ENCODE measurements at places on chromosomes 2 and 18.

GRCh38 chr2:196143730-196144131 lies 27.6 kb downstream of the STK17B start:
- no peak for DNase-seq

DNA sequence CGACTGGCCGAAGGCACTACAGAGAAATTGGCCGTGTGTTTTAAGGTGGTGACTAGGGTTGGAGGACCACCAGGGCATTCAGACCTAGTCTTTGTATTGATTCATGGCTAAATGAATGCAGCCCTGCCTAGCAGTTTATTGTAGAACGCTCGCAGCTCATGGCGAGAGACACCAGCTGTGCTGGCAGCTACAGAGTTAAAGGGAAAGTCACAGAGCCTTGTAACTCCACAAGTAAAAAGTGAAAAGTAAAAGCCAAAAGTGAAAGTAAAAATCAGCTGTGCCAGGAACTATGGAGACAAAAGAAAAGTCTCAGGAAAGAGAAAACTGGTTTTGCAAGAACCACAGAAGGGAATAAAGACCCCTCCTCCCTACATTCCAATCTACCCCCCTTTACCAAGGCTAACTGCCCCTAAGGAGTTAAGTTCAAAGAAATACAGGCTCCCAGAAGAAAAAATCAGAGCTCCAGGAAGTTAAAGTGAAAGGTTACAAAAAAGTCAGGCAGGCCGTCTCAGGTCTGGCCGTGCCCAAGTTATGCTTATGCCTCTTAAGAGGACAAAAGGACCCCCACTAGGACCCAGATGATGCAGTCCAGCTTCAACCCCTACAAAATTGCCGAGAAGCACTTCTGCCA lies 46.4 kb upstream of the SELENOI start:
- DNase-seq = no peak

DNA sequence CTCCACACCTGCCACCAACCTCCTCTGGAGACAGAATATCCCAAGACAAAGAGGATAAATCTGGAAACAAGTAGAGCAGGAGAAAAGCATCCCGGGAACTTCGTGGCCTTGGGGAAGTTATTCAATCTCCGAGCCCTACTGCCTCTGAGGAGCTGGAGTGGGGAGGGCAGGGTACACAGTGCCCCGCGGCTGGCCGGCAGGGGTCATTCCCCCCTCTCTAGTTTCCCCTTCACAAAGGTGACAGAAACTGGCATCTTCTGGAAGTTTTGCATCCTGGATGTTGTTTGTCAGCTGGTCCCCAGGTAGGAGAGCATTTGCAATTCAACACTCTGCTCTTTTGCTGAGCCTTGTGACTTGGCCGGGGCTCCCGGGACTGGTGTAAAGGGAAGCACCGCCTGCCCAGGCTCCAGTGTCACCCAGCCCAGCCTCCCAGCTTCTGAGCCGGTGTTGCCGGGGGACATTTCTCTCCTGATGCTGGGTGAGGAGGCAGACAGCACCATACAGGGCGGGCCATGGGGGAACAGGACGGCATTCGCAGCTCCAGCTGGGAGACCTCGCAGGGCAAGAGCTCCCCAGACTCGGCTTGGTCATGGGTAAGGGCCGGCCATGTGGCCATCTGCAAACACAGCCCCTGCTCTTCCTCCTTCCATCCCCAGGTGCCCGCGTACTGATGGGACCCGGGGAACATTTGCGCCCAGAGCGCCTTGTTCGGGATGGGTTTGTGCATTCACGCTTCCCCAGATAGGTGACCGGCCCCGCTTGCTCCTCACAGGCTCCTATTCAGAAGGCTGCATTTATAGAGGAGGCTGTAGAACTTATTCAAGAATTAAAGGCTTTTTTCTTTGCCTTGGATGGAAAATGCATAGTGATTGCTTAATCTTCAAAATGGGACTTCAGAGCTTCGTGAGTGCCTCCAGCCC lies 7.4 kb upstream of the NTSR2 start:
- no peak for DNase-seq

DNA sequence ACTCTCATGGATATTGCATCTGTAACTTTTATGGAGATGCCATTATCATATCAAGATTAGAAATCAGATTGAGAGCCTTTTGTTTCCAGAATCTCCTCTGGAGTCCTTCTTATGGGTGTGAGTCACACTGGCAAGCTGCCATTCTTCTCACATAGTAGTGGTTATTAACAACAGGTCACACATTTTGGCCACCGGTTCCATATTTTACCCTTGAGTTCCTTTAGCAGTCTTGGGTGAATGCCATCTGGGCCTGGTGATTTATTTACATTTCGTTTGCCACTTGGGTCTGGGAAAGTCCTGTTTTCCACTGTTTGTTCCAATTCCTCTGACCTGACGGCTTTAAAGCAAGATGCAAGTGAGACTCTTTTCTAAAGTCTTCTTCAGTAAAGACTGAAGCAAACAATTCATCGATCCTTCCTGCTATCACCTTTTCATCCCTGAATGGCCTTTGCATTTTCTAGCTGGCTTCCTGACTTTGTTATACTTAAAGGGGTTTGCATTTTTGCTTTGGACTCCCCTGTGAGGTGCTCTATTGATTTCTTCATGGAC lies 80.5 kb upstream of the CAVIN2 start:
- peak; percentile 35 for DNase-seq

DNA sequence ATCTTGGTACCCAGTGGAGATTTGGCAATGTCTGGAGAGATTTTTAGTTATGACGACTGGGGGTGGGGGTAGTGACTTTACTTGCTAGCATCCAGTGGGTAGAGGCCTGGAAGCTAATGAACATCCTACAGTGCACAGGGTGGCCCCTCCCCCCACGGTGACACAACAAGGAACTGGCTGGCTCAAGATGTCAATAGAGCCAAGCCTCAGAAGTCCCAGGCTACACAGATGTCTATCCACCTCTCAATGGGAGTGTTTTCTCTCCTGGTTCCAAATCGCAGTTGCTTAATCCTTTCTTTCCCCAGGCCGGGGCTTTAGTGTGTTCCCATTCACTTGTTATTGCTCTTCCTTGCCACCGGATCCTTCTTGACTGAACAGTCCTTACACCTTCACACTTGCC lies 9.3 kb upstream of the CCBE1 start:
- no peak for DNase-seq

DNA sequence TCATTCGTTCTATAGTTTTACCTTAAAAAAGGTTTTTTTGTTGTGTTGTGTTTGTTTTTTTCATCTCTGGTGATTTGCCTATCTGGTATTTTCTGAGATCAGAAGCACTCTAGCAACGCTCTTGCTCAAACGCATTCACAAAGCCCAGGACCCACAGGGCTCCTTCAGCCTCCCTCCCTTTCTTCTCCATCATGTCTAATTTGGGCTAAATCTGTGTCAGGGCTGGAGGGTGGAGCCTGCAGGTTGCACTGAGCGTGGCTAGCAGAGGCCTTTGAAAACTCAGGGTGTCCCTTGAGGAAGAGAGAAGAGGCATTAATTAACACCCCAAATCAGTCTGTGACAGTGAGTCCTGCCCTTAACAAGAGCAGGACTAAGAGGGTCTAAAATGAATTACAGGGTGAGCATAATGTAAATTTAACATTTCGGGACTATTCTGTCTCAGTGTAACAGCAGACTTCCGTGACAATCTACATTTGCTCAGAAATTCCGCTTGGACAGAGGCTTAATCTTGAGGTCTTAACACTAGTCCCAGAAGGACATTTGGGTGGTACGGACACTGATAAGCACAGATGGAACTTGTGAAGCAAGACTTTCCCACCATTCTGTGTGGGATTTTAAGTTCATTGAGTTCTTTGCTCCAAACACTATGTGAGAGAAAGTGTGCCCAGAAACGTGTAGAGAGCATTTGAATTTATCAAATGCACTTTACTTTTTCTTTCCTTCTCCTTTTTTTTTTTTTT lies 174.4 kb upstream of the APCDD1 start:
- no peak for DNase-seq

GRCh38 chr18:3717376-3718025 lies 267.5 kb downstream of the TGIF1 start:
- no peak for DNase-seq

- DNase-seq = peak; percentile 82
These were observed 258.5 kb downstream of the DOK6 start for GRCh38 chr18:69659142-69659651.

- no peak for DNase-seq
These were observed 117.6 kb upstream of the EML6 start for GRCh38 chr2:54605836-54606235.

DNA sequence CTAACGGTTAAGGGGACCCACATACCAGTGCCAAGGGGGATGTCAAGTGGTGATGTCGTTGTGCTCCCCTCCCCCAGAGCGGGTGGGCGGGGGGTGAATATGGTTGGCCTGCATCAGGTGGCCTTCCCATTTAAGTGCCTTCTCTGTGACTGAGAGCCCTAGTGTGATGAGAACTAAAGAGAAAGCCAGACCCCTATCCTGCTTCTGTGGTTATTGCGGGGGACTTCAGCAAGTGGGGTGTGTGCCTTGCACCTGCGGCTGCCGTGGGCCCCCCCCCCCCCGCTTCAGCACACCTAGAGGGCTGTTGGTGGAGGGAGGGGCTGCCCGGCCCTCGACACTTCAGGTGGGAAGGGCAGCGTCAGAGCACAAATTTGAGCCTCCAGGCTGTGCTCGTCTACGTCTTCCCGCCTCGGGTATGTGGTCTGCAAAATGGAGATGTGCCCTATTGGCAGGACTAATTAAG lies 6.1 kb downstream of the CTDSP1 start:
- DNase-seq = no peak

DNA sequence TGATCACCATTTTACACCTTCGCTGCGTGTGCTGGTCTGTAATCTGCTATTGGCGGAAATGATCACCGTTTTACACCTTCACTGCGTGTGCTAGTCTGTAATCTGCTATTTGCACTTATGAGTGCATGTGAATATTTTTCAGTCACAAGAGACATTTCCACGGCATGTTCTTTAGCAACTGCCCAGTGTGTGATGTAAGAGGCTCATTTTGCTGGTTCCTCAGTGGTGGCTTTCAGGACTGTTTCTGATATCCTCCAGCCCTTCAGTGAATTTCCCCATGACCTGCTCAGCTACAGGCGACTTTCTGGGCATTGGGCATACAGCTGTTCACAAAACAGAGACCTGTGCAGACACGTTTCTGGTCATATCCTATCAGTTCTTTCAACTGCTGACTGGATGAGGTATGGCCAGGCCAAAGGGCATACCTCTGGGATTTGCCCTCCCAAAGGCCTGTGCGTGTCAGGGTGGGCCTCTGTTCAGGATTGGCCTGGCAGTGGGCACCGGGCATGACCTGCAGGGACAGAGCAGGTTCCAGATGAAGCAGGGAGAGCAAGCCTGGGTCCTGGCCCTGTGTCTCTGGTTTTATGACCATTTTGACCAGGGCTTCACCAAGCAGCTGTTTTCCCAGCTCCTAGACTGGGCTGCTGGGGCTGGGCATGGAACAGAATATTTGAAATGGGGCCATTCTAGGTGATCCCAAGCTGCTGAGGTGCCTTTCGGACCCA lies 521 bp upstream of the PROM2 start:
- DNase-seq = no peak

DNA sequence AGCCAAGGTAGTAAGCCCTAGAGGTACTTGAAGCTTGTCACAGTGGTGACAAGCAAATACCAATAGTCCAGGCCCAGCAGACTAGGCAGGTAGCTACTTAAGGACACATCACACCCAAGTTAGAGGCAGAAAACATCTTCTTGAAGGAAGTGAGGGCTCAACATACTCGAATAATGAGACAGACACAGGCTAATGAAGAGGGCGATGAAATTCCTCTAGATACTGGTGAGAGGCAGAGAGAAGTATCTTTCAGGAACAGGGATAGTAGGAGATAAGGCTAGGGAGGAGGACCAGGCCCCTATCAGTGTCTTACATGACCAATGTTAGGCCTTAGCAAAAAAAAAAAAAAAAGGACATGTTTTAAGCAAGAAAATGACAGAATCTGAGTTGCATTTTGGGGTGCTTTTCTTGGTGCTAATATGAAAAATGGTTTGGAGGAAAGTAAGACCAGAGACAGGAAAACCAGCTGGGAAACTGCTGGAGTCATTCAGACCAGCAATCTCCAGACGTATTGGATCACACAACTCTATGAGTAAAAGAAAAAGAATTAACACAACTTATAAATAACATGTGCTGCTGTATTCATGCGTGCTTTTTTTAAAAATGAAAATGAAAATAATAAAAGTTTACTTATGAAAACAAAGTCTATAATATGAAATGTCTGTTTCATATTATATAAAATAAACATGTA lies 37.7 kb downstream of the COBLL1 start:
- DNase-seq = no peak

GRCh38 chr18:79641722-79642497 lies 37.7 kb upstream of the CTDP1 start:
- DNase-seq = no peak

GRCh38 chr18:58590839-58591238 lies 38.1 kb downstream of the ALPK2 start:
- no peak for DNase-seq

GRCh38 chr2:210961249-210961648 lies 404.9 kb downstream of the CPS1 start:
- no peak for DNase-seq

GRCh38 chr2:138321458-138321857 lies 180.1 kb upstream of the SPOPL start:
- DNase-seq = peak; percentile 20

DNA sequence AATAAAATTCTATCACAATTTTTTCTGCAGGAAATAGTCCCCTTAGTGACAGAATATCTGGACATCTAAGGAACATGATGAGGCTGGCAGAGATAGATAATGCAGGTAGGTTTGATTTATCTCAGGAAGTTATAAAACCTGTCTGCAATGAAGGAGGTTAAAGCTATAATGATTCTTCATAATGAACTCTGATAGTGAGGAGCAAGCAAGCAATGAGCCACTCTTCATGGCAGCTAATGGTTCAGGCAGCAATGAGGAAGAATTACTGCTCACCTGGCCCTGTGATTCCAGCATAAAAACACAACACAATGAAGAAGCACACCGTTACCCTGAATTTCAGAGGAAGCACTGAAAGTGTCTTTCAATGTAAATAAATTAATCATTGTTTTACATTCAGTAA lies 599.6 kb upstream of the PKDCC start:
- no peak for DNase-seq
